ENCODE measurements at places on chromosomes 6 and 20. TPM values are rescaled to one million over a fixed set of nuclear protein-coding genes. Genes with fewer than 3 reads are reported as not detected.

Gene SRF
- total RNA-seq = 19.3 TPM

Gene IYD
- total RNA-seq = not detected

Gene TXNDC5
- total RNA-seq = 73.5 TPM

Gene ZC2HC1B
- not detected for total RNA-seq

Gene VSTM2L
- 0.52 TPM for total RNA-seq

Gene APOBEC2
- not detected for total RNA-seq

DNA sequence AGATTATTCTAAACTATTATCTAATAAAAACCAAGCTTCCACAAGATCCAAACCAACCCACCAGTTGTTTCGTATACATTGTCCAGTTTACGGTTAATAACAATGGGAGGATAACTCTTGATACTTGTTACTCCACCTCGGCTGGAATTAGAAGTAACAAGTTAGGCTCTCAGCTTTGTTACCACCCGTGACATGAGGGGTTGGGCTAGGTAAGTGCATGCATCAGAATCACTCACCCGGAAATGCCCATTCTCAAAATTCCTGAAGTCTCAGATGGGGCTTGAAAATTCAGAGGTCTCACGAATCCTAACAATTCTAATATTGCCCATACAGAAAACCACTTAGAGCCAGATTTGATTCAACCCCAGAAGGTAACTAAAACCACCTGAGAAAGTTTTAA, 27.0 kb upstream of the SERPINB1 start:
- no peak for ATAC-seq

DNA sequence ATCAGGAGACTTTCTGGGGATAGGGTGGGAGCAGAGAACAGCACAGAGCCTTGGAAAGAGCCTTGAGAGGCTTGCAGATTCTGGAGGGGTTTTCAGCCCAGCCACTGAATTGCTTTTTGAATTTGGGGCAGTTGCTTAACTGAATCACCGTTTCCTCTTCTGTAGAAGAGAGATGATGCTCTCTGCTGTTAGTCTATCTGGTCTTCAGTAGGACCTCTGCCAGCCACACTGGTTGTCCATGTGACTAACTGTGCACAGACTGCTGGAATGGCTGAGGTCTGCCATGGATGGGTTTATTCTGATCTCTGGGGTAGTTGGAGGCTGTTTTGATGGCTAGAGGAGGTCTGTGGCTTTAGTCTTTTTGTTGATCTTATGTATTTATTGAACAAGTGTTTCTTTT, 21.4 kb upstream of the PRDM1 start:
- ATAC-seq = no peak

- ATAC-seq = no peak
Measured at GRCh38 chr20:21836346-21836745, 130.9 kb downstream of the PAX1 start.

GRCh38 chr20:59751075-59751711, 146.9 kb downstream of the PHACTR3 start:
- peak; percentile 79 for ATAC-seq

DNA sequence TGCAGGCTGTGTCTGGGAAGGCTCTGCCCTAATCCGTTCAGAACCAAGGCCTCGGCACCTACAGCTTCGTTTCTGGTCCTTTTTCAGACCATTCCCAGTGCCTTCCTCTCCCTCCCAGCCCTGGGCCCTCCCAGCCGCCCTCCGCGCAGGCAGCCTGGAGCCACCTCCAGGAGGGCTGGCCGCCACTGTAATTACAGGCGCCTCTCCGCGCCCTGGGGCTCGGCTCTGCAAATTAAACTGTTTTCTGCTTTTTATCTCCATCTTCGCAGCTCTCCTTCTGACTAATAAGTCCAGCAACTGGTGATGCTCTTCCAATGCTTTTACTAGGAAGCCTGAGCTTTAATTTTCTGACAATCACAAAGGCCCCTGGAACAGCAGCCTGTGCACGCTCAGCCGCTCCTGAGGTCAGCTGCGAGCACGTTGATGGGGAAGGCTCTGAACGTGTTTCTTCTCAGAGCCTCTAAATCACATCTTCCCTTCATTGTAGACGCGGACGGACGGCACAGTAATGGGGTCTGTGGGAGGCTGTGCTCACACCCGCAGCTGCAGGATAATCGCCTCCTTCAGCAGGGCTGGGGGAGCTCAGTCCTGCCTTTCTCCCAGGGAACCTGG, 194.6 kb downstream of the DLL1 start:
- no peak for ATAC-seq

DNA sequence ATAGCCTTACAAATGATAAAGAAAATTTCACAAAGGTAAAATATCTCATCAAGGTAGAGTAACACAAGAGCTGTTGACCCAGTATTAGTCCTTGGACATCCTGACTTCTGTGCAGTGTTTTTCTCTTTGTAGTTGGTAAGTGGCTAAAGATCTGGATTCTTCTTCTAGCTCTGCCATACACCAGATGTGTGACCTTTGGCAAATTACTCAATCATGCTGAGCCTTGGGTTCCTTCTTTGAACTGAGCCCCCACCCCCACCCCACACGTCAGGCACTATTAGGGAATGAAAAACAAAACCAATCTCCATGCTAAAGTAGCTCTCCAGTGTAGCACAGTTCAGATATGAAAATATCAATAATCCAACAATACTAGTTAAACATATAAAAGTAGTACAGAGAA, 15.1 kb upstream of the TRIM39 start:
- no peak for ATAC-seq

GRCh38 chr20:63917811-63918210, 22.9 kb downstream of the DNAJC5 start:
- peak; percentile 10 for ATAC-seq

- ATAC-seq = no peak
Measured at GRCh38 chr6:15491986-15492269, 170.9 kb downstream of the DTNBP1 start.

- ATAC-seq = no peak
Measured at GRCh38 chr6:55281215-55281614, 46.1 kb upstream of the GFRAL start.

GRCh38 chr6:108502832-108503231, 57.9 kb upstream of the FOXO3 start:
- ATAC-seq = no peak

GRCh38 chr20:49948178-49948577, 12.0 kb downstream of the RNF114 start:
- ATAC-seq = no peak

DNA sequence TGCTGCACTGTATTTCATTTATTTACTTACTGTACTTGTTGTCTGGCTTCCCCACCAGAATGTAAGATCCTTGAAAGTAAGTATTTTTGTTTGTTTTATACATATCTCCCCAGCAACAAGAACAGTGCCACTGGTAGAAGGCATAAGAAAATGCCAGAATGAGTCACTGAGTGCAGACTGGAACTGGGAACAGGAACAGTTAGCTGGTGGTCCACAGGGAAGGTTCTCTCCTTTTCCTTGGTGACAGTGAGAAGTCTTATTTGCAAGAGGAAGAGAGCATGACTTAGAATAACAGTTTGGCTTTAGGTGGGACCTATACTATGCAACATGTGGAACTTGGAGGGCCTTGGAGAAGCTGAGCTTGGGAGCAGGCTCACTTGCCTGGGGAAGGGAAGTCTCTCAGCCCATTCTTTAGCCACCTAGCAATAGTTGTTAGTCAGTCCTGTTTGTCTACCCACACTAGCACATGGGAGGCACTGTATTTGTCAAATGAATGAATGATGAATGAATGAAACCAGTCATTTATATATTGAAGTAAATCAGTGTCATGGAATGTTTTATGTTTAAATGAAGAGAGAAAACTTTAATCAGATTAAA, 203.5 kb downstream of the KCNQ5 start:
- ATAC-seq = no peak

DNA sequence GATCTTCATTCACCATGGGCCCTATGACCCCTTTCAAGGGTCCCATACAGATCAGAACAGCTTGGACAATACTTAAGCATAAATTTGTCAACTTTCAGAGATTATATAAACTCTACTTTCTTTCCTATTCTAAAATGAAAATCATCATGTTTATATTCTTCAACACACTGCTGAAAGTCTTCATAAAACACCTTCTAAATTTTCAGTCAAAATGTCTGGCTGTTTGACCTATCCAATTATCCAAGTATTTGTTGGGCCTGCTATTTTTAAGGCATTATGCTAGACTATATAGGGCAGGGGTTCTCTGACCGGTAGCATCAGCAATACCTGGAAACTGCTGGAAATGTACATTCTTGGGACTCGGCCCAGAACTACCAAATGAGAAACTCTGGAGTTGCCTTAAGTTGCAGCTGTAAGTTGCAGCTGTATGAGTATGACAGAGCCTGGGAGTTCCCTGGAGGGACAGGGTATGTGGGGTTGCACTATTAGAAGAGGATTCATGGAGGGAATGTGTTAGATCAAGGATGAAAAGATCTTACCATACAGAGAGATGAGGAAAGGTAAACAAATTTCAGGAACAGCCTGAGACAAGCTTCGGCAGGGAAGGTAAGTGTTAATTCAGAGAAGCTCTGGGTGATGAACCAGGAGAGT, 293.0 kb downstream of the ADGB start:
- no peak for ATAC-seq

- no peak for ATAC-seq
Measured at GRCh38 chr6:162497389-162497788, 230.2 kb downstream of the PRKN start.

DNA sequence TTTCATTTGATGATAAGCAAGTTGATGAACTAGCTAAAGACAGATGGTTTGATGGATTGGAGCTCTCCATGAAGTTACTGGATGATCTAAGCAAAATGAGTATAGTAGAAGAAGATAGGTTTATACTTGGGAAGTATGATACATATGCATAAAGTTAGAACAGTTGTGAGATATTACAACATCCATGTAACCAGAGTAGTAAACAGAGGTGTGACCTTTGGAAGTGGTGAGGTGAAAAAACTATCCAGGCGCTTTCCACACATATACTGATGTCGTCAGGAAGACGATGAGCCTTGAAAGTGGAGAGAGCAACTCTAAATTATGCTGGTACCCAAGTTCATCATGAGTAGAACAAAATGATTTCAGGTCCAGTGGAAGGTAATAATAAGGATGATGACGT, 271.0 kb downstream of the PTPRK start:
- no peak for ATAC-seq

DNA sequence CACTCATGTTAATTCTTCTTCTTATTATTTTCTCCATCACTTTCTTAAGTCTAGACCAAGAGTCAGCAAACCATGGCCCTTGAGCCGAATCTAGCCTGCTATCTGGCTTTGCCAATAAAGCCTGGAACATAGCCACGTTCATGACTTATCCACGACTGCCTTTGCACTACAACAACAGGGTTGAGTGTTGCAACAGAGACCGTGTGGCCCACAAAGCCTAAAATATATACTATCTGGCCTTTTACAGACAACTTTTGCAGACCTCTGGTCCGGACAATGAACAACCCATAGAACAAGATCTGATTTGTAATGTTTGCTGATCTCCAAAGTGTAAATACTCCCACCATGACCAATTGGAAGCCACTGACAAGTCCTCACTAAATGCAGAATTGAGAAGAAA, 140.5 kb upstream of the CDYL start:
- no peak for ATAC-seq

Measured in esophagus mucosa (tissue), 1 donor.